Lower leg skin (tissue), 4 donors: ENCODE measurements at places on chromosomes 12 and 14. TPM values are rescaled to one million over a fixed set of nuclear protein-coding genes. Genes with fewer than 3 reads are reported as not detected.

GRCh38 chr12:359091-359490 is 30.0 kb downstream of the KDM5A start:
- DNase-seq = no peak

DNA sequence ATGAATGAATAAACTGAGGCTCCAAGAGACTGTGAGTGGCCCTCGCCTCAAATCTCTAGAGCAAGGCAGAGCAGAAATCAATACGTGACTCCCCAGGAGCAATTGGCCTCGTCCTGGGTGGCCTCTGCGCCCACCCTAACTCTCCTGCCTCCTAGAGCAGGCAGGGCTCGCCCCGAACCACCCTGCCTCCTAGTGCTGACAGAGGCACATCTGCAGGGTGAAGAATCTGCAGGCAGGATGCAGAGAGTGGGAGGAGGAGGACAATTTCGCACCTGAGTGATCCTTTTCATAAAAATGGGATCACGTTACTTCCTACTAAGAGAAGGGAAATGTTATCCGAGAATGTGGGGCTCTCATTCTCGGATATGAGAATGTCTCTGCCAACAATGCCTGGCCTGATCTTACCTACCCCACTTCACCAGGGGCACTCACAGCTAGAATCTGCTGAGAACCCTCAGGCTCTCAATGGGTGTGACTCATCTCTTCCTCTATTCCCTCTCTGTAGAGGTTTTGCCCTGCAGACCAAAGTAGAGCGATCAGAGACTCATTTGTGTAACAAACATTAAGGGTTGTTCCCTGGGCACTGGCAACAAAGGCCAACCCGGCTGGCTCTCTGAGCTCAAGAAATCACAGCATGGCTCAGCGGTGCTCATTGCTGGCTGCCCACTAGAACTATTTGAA is 61.7 kb upstream of the BCL2L14 start:
- no peak for DNase-seq

DNA sequence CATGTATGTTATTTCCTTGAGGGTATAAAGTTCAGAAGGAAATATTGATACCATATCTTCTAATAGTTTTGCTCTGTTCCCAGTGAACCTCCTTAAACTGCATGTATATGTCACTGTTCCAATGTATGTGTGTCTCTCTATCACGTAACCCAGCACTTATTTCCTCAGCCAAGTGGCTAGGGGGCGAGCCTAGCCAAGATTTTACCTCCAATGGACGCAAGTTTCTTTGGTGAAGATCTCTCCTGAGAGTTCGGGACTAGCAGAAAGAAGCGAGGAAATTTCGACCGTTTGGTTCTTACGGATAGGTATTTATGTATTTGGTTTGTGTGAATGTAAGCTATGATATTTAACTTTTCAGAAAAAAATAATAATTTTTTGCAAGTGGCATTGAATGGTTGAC is 2.5 kb downstream of the SFSWAP start:
- DNase-seq = no peak

RIMBP2 gene
- total RNA-seq = 1.7 TPM

TPPP2 gene
- not detected for total RNA-seq
